T-helper 17 cell (primary cell): ENCODE measurements at places on chromosomes 12 and 14.

- no peaks in the 10 kb centered on the region for H3K27me3 ChIP-seq
- no peak overlapping the region for H3K27ac ChIP-seq
- no peak for DNase-seq
- no peaks in the 10 kb centered on the region for H3K4me1 ChIP-seq
- H3K4me3 ChIP-seq: no peak overlapping the region
Observed at GRCh38 chr12:74111688-74112360, 425.8 kb upstream of the ATXN7L3B start.

- H3K27ac ChIP-seq: peak overlapping the region; percentile 89
- H3K4me3 ChIP-seq: no peak overlapping the region
- DNase-seq: no peak
Observed at GRCh38 chr12:104566244-104566993, 109.7 kb downstream of the CHST11 start.

DNA sequence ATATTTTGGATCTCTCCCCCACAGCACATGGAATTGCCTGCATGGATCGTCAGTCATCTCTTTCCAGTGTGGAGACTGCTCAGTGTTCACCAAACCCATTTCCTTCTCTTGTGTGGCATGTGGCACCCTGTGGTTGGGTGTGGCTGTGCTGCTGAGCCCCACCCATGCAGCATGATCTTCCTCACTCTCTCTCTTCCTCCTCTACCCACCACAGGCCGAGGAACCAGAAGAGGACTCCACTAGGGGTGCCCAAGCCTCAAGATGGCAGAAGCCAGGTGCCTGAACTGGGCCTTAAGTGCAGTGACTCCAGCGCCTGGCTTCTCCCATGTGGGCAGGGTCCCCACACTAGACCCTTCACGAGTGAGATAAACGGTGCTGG is 66.8 kb upstream of the GPR68 start:
- peaks cover 28% of the 10 kb centered on the region for H3K36me3 ChIP-seq
- no peaks in the 10 kb centered on the region for H3K27me3 ChIP-seq
- H3K27ac ChIP-seq: peak overlapping the region; percentile 99
- peaks cover 49% of the 10 kb centered on the region for H3K4me1 ChIP-seq
- peak overlapping the region; percentile 83 for H3K4me3 ChIP-seq

DNA sequence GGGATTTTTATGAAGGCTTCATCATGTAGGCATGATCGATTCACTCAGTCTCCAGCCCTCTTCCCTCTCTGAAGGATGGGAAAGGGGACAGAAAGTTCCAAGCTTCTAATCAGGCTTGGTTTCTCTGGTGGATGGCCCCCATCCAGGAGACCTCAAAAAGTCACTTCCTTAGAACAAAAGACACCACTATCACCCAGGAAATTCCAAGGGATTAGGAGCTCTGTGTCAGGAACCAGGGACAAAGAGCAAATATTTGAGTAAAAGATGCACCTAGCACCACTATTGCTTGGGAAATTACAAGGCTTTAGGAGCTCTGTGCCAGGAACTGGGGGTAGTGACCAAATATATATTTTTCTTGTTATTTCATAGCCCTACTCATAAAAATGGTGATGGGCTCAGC is 33.6 kb upstream of the TMX1 start:
- no peak overlapping the region for H3K4me3 ChIP-seq
- H3K27ac ChIP-seq: no peak overlapping the region
- H3K36me3 ChIP-seq: no peaks in the 10 kb centered on the region
- H3K4me1 ChIP-seq: no peaks in the 10 kb centered on the region

DNA sequence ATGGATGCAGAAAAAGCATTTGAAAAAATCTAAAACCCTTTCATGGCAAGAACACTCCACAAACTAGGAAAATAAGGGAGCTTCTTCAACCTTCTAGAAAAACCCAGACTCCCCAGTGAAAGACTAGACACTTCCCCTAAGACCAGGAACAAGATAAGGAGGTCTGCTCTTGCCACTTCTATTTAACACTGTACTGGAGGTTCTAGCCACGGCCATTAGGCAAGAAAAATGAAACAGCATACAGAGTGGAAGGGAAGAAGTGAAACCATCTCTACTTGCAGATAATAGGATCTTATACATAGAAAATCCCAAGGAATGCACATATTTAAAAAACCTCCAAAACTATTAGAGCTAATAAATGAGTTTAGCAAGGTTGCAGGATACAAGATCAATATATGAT is 42.3 kb downstream of the CHGA start:
- no peak overlapping the region for H3K27ac ChIP-seq
- no peaks in the 10 kb centered on the region for H3K27me3 ChIP-seq
- no peaks in the 10 kb centered on the region for H3K4me1 ChIP-seq
- no peak for DNase-seq
- H3K36me3 ChIP-seq: peaks cover 7% of the 10 kb centered on the region
- H3K4me3 ChIP-seq: no peak overlapping the region

DNA sequence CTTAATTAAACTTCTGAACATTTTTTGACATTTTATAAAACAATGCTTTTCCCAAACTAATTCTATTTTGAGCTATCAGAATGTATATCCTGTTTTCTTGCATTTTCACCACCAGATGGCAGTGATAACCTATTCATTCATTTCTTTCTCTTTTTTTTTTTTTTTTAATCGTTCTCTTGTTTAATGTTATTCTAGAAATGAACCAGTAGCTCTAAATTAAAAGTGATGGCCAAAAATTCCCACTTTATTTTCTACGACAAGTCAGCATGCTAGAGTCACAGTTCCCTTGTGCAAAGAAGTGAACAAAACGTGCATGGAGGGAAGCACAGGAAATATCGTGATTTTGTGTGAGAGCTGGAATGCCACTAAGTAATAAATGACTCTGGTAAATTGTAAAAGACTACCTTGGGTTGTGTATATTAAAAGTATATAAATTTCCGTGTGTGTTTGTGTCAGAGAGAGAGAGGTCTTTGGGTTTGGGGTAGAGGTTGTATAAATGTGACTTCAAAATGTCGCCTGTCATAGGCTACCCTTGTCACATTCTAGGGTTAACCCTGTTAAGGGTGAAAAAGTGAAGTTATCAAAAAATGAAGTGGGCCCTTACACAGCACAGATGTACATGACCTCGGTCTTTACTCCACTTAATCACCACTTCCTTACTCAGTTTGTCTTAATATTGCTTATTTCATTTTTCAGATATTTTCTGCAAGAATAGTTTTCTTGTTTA is 40.4 kb upstream of the LDHB start:
- no peak for DNase-seq
- peaks cover 14% of the 10 kb centered on the region for H3K4me1 ChIP-seq

GRCh38 chr12:79127271-79127751 is 262.7 kb downstream of the SYT1 start:
- H3K27me3 ChIP-seq: no peaks in the 10 kb centered on the region
- no peaks in the 10 kb centered on the region for H3K36me3 ChIP-seq
- no peaks in the 10 kb centered on the region for H3K4me1 ChIP-seq
- DNase-seq: no peak
- H3K27ac ChIP-seq: no peak overlapping the region
- no peak overlapping the region for H3K4me3 ChIP-seq

DNA sequence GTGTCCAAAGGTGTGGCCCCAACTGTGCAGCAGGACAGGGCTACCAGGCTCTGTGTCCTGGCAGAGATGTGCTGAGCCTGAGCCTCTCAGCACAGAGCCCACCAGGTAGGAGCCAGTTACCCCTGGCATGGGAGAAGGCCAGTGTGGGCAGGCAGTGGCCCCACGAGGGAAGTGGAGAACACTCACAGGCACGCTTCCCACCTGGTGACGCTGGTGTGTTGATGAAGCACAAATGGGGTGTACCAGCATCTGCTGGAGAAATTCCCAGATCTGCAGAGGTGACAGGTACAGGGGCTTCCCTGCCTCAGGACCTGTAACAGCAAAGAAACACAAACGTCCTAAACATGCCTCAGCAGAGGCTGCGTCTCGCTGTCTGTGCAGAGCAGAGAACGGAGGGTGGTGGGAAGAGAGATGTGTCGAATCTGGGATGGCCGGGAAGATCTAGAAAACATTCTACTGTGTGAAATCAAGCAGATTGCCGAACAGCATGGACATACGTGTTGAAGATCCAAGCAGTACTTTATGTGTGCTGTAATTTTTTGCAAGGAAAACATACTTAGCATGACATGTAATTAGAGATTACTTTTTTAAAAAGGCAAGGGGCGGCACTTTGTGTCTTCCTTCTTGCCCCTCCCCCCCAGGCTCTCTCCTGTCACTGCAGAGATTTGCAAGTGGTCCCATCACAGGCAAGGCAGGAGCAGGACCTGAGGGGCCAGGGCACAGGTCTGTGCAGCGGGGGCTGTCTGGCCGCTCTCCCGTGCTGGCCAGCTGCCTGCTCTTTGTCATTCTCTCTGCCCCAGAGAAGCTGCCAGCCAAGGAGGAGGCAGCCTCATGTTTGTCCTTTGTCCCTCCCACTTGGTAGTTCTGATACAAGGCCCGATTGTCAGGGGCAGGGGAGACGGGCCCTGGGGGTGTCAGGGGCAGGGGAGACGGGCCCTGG is 17.3 kb downstream of the HIP1R start:
- no peak overlapping the region for H3K27ac ChIP-seq
- H3K4me3 ChIP-seq: no peak overlapping the region
- peaks cover 2% of the 10 kb centered on the region for H3K36me3 ChIP-seq

DNA sequence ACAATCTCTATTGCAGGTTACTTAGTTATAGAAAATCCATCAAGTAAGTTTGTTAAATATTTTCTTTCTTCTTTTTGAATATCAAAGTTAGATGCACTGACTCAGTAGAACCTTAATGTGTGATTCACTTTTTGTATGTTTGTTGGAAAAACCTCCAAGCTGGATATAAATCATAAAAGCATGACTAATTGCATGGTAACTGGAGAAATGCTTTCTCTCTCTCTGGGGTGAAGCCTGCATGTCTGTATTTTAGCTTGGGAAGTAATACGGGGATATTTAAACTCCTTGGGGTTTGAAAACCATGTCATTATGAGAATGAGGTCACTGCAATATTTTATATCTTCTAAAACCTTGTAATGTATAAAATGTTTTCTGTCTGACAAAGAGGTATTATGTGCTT is 58.6 kb upstream of the MYF6 start:
- no peak overlapping the region for H3K4me3 ChIP-seq
- no peaks in the 10 kb centered on the region for H3K27me3 ChIP-seq
- no peak overlapping the region for H3K27ac ChIP-seq

- DNase-seq: no peak
- H3K27me3 ChIP-seq: peaks cover 47% of the 10 kb centered on the region
- H3K36me3 ChIP-seq: peaks cover 3% of the 10 kb centered on the region
- no peak overlapping the region for H3K4me3 ChIP-seq
Observed at GRCh38 chr12:66693901-66694513, 15.1 kb upstream of the GRIP1 start.

GRCh38 chr12:109757671-109758265 is 44.1 kb downstream of the FAM222A start:
- peaks cover 2% of the 10 kb centered on the region for H3K36me3 ChIP-seq
- peaks cover 3% of the 10 kb centered on the region for H3K4me1 ChIP-seq
- no peak overlapping the region for H3K4me3 ChIP-seq
- H3K27me3 ChIP-seq: peaks cover 8% of the 10 kb centered on the region
- peak; percentile 3 for DNase-seq
- no peak overlapping the region for H3K27ac ChIP-seq

DNA sequence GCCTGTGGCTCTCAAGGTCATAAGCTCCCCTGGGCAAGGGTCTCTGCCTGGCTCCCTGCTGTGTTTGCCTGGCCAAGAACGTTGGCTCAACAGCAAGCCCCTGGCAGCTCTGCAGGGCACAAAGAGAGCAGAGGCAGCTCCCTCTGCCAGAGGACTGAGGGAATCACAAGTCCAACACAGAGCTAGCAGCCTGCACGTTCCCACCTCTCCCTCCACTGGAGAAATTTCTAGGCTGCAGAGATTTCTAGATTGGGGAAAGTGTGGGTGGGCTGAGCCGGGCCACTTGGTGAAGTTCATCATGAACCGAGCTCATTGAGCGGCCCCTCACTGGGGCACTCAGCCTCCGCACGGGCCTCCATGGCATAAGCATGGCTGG is 19.8 kb downstream of the ZFYVE21 start:
- H3K27me3 ChIP-seq: no peaks in the 10 kb centered on the region
- no peak for DNase-seq
- H3K4me1 ChIP-seq: no peaks in the 10 kb centered on the region

GRCh38 chr14:92274055-92274454 is 48.9 kb upstream of the SLC24A4 start:
- peaks cover 5% of the 10 kb centered on the region for H3K4me1 ChIP-seq
- H3K4me3 ChIP-seq: no peak overlapping the region
- DNase-seq: no peak
- H3K36me3 ChIP-seq: peaks cover 6% of the 10 kb centered on the region
- H3K27ac ChIP-seq: no peak overlapping the region

DNA sequence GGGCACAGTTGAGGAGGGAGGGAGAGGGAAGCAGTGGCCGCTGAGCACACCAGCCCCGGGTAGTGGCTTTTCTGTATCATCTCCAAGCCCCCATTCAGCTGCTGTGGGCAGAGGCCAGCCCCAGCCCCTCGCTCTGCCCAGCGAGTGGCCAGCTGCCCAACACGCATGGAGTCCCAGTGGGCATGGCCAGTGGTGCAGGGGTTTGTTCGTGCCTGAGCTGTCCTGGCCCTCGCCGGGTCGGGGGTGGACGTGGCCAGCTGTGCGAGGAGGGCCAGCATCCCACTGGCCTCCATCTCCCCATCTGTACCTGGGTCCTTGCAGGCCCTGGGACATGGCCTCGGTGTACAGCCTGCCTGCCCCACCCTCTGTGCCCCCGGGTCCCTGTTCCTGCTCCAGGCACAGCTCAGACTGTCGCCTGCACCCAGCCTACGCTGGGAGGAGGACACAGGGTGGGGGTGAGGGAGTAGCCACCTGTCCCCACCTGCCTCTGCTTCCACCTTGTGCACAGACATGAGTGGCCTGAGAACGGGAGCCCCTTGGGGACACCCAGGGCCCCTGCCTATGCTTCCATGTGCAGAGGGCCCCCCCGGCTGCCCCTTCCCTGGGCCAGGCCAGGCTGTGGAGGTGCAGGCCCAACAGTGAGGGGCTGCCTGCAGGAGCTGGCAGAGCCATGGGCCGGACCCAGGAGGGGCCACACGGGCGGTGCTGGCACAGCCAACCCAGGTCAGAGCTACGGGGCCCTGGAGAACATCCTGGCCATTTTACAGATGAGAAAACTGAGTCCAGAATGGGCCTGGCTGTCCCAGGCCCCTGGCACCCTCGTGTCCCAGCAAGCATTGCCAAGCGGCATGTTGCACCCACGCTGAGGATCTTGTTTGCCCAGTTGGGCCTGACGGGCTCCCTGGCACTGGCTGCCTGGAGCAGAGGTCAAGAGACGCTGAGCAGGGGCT is 4.3 kb downstream of the INF2 start:
- DNase-seq: no peak
- no peaks in the 10 kb centered on the region for H3K27me3 ChIP-seq
- H3K4me1 ChIP-seq: peaks cover 17% of the 10 kb centered on the region
- peak overlapping the region; percentile 60 for H3K4me3 ChIP-seq
- peak overlapping the region; percentile 88 for H3K27ac ChIP-seq
- no peaks in the 10 kb centered on the region for H3K36me3 ChIP-seq

DNA sequence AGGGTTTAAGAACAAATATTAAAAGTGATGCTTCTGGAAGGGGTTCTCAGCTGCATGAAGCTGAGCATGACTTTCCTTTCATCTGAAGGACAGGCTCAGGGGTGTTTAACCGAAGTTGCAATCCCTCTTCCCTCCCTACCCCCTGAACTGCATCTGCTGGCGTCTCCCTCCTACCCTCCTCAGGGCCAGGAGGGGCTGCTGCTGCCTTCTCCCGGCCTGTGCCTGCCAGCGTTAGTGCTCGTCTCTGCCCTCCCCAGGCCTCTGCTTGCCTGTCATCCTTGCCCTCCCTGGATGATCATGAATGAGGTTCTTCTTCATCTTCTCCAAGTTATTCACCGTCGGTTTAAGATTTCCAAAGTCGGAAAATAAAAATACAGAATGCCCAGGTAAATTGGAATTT is 12.2 kb downstream of the SMOC1 start:
- no peak overlapping the region for H3K4me3 ChIP-seq
- H3K36me3 ChIP-seq: no peaks in the 10 kb centered on the region
- no peak overlapping the region for H3K27ac ChIP-seq
- no peaks in the 10 kb centered on the region for H3K4me1 ChIP-seq
- DNase-seq: no peak
- peaks cover 64% of the 10 kb centered on the region for H3K27me3 ChIP-seq
